ENCODE measurements at places on chromosomes 1 and 21. TPM values are rescaled to one million over a fixed set of nuclear protein-coding genes. Genes with fewer than 3 reads are reported as not detected.
A peak's percentile ranks its signal among the peaks of the same experiment; 100 is the strongest.

DNA sequence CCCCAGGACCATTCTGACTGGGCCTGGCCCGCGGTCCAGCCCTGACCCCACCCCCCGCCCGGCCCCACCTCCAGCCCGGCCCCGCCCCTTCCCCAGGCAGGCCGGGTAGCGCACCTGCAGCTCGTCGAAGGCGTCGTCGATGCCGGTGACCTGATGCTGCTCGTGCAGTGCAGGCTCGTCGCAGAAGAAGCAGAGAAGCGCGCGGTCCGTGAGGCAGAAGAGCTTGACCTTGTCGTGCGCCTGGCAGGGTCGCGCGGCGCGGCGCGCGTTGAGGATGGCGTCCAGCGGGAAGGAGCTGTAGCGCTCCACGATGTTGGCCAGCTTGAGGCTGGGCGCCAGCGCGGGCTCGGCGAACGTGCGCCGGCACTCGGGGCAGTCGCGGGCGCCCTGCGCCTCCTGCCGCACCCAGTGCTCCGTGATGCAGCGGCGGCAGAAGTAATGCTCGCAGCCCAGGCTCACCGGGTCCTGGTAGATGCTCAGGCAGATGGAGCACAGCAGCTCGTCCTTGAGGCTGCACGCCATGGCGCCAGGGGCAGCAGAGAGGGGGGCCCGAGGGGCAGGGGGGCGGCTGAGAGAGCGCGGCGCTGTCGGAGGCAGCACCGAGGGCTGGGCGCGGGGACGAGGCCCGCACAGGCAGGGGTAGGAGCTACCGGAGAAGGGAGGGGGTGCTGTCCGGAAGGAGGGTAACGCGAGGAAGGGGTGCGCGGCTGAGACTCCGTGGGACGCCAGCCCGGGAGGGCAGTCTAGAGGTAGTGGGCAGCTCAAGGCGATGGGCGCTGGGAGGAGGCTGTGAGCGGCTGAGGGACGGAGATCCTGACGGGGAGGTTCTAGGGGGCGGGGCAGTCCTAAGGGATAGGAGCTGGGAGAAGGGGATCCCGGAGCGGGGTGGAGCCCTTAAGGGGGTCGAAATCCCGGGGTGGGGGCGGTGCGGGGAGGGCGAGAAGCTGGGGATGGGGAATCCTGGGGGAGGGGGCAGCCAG, 642 bp downstream of the TRIM62 start:
- peak; percentile 60 for DNase-seq

DNA sequence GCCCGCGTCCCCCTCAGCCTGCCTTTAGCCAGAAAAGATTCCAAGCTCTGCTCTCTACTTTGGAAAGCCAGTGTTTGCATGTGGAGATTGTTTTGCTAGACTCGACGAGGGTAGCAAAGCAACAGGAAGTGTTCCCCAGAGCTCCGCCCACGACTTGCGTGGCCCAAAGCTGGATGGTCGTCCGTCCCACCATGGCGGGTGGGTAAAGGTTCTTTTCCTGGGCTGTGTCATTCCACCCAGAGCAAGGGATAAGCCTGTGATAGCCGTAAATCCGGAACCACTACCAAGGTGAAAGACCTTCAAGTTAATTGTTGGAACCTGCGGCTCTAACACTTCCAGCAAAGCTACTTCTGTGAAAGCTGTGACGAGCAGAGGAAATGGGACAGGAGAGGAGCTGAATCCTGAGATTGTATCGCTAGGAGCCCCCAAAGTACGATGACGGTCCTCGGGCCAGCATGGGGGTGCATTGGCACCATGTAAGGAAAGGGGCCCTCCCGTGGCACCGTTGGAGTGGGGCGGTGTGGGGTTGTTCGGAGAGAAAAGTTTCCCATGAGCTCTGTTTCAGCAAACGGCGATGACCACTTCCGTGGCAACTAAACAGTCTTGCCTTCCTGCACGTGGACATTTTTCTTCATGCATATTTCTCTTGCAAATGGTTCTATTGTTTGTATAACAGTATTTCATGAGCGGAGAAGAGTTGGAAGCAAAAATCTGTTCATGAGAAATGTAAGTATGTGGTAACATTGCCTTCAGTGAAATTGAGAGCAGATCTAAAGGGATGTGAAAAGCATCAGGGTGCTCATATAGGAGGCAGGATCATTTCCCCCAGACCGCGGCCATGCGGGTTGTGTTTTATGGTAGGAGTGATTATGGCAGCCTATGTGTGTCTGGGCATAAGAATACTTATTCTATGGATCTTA, 8.4 kb downstream of the MX2 start:
- DNase-seq: no peak

- DNase-seq: no peak
These were observed 7.0 kb downstream of the CFAP45 start for GRCh38 chr1:159892944-159893343.

- no peak for DNase-seq
These were observed 52.7 kb upstream of the KIAA0040 start for GRCh38 chr1:175245324-175245723.

DNA sequence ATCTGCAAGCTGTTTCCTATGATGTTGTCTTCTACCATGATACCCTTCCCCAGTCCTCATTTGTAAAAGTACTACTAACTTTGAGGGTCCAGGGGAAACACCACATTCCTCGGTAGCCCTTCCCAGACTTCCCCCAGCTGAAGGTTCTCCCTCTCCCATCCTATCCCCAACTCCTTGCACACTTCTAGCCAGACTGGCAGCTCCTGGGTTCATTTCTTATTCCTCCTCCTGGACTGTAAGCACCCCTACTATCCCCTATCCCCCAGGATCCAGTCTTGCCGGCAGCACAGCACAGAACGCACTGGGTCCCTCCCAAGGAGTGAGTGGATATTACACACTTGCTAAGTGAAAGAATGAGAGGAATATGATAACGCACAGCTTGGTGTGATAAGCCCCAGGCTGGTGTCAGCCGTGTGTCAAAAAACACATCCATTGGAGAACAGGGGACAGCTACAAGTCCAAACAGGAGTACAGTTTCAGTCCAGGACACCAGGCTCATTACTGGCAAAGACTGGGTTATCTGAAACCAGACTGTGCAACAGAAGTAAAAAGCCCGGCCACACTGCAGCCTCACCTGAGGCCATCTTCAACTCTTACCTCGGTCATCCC, 100.2 kb downstream of the SSBP3 start:
- no peak for DNase-seq

GRCh38 chr1:164728719-164729118, 169.7 kb downstream of the PBX1 start:
- no peak for DNase-seq

ZMYM1 gene
- total RNA-seq: 25.9 TPM

SPRR4 gene
- total RNA-seq: not detected

C1orf21 gene
- total RNA-seq: 71.0 TPM

MPL gene
- not detected for total RNA-seq

ALX3 gene
- 0.26 TPM for total RNA-seq

C21orf91 gene
- 68.4 TPM for total RNA-seq
